Activated T-helper 1 cell treated with anti-CD3 and anti-CD28 coated beads, Interleukin-12 subunit alpha, Interleukin-12 subunit beta, Interleukin-2, Interleukin-4 antibody, amounts not matched to agents 30 ng/mL and 10 ng/mL and 1 ng/mL, durations not matched to agents 14 hours and 24 hours and 36 hours (primary cell): ENCODE measurements at places on chromosomes 3 and 15. TPM values are rescaled to one million over a fixed set of nuclear protein-coding genes. Genes with fewer than 3 reads are reported as not detected.

The TMEM108 gene
- total RNA-seq: not detected in 2 replicates

The RAD54L2 gene
- total RNA-seq: 43.2 and 46.5 TPM in 2 replicates

The P2RY14 gene
- total RNA-seq: 7.7 and 9.4 TPM in 2 replicates

The ZBED2 gene
- total RNA-seq: 812 and 827 TPM in 2 replicates

The LSG1 gene
- total RNA-seq: 65.1 and 66.3 TPM in 2 replicates

The TTC21A gene
- total RNA-seq: 0.83 and 1.0 TPM in 2 replicates

GRCh38 chr3:40019376-40019775, 210.0 kb downstream of the MYRIP start:
- no peak for DNase-seq

DNA sequence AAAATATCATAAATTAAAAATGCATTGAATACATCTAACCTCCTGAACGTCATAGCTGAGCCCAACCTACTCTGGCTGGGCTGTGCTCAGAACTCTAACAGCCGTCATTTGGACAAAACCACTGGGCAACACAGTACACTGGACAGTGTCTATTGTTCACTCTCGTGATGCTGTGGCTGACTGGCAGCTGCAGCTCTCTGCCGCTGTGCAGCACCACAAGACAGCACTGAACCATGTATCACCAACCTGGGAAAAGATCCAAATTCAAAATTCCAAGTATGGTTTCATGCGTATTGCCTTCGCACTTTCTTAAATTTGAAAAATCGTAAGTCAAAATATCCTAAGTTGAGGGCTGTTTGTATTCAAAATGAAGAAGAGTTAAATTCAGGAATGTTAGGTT, 145.1 kb upstream of the CNTN4 start:
- DNase-seq: no peak

DNA sequence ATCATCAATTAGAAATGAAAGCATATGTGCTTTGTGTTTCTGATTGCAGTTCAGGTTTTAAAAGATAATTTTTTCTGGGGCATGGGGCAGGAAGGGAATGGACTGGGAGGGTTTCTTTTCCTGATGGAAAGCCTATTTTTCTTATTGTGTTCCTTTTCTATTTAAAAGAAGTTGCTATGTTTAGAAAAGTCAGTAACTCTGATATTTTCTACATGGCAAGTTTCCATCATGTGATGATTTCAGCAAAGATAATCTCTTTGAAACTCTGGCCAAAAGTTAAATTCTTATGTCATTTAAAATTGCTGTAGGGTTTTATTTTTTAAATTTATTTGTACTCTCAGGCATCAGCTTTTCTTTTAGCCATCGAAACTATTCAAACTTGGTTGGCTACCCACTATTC, 601.2 kb downstream of the FOXP1 start:
- DNase-seq: no peak

- no peak for DNase-seq
Measured at GRCh38 chr3:148931574-148931973, 59.8 kb upstream of the GYG1 start.

DNA sequence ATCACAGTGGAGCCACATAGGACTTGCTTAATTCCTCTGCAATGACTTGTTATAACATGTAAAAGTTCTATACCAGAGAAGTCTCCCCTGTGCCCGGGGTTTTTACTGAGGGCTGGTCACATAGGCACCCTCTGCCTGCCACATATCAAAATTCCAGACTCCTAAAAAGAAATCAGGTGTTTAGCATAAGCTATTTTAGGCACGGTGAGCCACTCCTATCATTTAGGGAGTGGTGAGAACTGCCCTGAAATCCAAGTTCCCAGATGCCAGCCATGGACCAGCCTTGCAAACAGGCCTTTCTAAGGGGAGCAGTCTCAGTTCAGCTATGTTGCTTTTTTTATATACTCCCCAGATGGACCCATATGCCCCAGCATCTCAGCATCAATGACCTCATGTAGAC, 130.3 kb downstream of the THSD4 start:
- DNase-seq: no peak

- DNase-seq: no peak
Measured at GRCh38 chr3:168091941-168092340, 3.8 kb downstream of the GOLIM4 start.

GRCh38 chr3:123536153-123536895, 48.5 kb downstream of the HACD2 start:
- DNase-seq: no peak

DNA sequence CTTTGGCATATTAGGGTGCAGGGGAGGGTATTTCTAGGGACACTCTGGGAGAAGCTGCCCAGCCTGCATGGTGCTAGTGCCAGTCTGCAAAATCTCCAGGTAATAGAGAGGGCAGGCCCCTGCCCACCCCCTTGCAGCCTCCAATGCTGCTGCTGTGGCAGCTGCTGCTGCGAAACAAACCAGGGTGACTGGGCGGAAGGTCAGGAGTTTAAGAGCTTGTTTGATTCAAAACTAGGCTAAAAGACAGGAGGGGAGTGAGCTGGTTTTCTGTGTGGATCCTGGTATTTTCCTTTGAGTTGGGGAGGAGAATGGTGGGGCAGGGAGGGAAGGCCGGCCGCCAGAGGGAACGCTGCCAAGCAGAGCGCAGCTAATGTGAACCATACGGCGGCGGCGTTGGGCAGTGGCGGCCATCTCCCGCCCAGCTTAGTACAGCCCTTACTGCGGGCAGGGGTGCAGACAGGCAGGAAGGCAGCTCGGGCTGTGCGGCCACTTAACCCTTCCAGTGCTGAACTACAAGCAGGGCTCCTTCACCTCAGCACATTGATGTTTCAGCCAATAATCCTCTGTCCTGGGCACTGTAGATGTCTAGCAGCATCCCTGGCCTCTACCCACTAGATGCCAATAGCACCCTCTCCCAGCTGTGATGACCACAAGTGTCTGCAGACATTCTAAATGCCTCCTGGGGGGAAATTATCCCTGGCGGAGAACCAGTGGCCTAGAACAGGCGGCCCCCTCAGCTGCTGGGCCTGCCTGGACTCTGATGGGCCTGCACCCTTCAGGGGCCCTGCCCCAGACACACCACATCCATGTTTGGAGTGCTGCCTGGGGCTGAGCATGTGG, 125.7 kb downstream of the EEFSEC start:
- no peak for DNase-seq

GRCh38 chr3:107132674-107133073, 244.6 kb upstream of the CCDC54 start:
- no peak for DNase-seq

DNA sequence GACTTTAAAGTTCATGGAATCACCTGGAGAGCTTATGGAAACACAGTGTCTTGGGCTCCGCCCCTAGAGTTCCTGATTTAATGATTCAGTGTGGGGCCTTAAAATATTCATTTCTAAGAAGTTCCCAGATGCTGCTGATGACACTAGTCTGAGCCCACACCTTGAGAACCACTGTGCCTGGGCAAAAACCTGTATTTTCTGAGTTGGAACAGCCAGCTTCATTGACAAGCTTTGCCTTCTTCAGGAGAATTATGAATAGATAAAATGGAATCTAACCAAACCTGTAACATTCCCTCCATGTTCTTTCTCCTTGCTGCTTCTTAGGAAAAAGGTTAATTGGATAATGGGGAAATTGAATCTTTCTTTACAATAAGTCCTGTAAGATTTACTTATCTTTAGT, 490.7 kb downstream of the DIPK2A start:
- DNase-seq: no peak

- DNase-seq: no peak
Measured at GRCh38 chr3:4936982-4937614, 42.1 kb upstream of the BHLHE40 start.

DNA sequence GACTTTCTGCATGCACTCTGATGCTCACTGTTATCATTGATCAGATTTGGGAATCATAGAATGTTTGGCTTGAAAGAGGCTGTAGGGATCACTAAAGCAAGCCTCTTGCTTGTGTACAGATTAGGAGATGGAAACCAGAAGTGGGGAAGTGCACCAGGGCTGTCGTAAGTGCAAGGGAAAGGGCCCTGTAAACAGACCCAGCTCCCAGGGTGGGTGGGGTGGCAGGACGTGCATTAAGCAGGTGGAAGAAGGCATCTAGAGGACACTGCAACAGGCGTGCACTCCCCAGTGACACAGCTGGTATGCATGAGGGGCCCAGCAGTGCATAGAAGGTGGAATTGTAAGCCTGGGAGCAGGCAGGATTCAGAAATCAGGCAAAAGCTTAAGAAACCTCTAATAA, 58.0 kb upstream of the SLC7A14 start:
- no peak for DNase-seq

GRCh38 chr3:131223373-131224289, 157.9 kb upstream of the NUDT16 start:
- no peak for DNase-seq

DNA sequence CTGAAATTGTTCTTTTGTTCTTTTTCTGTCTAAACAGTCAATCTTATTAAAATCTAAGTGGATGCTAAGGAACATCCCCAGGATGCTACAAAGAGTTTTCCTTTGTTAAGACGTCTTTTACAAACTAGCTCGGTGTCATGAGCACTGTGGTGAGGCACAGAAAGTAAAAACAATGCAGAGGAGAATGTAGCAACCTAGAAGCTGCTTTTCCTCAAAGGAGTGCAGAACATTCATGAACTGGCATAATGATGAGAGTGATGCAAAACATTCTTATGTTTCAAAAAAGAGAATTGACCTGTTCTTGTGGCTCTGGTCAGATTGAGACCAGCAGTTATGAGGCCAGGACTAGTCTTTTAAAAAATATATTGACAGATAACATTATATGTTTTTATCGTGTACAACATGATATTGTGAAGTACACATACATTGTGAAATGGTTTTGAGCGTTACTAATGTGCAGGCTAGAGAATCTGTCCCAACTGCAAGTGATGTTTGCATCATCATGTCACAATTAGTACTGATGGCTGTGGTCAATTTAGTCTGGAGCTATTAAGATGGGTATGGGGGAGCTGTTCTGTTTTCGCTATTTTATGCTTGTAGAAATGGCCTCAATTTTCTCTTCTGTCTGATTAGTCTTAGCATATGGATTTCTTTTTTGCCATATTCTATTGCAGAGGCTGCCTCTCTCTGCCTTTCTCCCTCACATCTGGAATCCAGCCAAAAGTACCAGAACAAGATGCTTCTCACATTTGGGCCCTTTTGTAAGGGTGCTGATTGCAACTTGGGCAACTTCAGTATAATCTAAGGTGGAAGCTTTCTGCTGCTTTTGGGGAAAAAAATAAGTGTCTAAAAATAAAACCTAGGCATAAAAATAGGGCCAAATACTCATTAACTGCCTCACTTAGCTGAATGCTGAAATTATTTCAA, 50.2 kb downstream of the HHLA2 start:
- DNase-seq: no peak

GRCh38 chr3:141557961-141558706, 71.3 kb downstream of the RASA2 start:
- no peak for DNase-seq

DNA sequence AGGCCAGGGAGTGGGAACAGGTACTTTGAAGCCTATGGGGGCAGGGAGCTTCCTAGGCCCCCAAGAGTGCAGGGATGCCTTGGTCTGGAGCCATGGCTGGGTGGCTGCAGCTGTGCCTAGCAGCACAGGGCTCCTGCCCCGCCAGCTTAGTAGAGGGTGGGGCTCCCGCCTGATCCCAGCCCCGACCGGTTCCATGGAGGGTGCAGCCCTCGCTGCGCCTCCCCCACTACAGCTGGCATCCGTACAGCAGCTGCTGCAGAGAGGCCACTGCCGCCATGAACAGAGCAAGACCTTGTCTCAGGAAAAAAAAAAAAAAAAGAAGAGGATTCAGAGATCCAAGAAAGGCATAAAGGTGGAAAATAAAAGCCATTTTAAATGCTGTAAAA, 277.2 kb downstream of the UBE2E2 start:
- DNase-seq: no peak

DNA sequence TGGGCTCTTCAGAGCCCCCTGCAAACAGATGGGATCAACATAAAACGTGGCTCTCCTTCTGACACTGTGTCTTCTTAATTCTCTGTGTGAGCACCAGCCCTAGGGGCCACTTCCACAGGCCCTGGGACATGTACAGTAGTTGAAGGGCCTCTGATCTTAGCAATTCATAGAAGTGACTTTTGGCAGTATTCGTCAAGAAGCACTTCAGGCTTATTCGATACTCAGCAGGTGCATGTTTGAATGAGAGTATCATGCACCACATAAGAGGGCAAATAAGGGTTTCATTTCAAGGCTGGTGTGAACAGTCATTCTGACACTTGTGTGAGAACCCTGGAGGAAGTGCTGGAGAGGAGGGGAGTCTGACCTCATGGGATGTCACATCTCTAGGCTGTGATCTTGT, 113.9 kb downstream of the GABRG3 start:
- no peak for DNase-seq

DNA sequence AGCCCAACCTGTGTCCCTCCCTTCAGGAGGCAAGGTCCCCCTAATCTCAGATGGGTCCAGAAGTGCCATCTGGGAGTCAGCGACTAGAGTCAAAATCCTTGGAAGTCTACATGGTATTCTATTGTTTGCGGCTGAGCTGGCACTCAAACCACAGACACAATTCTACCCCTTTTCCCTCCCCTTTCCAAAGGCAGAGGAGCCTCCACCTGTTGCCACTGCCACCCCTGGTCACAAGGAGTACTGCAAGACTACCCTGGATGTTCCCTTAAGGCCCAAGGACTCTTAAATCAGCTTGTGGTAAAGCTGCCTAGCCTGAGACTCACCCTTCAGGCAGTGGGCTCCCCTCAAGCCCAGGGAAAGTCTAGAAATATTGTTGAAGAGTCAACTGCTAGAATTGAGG, 4.3 kb upstream of the OR5H6 start:
- DNase-seq: no peak

DNA sequence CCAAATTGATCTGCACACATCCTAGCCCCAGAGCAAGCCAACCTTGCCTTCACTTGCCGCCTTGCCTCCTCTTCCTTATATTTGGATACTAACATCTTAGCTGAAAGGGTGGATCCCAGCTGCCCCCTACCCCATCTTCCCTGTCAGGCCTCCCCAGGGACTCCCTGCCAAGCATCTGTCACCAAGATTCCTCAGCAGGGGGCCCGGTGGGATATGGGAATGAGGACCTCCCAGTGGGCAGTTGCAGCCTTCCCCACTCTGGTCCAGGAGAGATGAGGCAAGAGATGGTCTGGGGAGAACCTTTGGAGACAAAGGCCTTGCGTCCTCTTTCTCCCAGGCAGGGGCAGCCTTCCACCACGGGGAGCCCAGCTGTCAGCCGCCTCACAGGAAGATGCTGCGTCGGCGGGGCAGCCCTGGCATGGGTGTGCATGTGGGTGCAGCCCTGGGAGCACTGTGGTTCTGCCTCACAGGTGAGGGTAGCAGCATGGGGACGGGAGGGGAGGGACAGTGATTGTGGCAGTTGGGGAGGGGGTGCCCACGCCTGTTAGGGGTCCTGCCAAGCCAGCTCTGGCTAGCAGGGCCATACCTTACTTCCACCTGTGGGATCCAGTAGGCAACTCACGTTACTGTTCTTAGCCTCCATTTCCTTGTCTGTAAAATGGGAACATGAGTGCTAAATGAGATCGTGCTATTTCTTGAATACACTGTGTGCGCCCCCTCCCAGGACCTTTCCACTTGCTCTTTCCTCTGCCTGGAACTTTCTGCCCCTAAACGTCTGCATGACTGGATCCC, 15.3 kb downstream of the CD276 start:
- DNase-seq: no peak

- DNase-seq: no peak
Measured at GRCh38 chr3:178485756-178486155, 50.5 kb upstream of the KCNMB2 start.

GRCh38 chr15:29914511-29914926, 92.3 kb upstream of the TJP1 start:
- no peak for DNase-seq
